ENCODE measurements at places on chromosomes 1 and 21. TPM values are rescaled to one million over a fixed set of nuclear protein-coding genes. Genes with fewer than 3 reads are reported as not detected.

Gene LCE1E
- total RNA-seq: not detected

- H3K36me3 ChIP-seq: no peaks in the 10 kb centered on the region
- H3K4me3 ChIP-seq: no peak overlapping the region
- no peaks in the 10 kb centered on the region for H3K4me1 ChIP-seq
- no peak overlapping the region for H3K27ac ChIP-seq
These were observed 3.6 kb downstream of the NIBAN1 start for GRCh38 chr1:184970691-184971161.

DNA sequence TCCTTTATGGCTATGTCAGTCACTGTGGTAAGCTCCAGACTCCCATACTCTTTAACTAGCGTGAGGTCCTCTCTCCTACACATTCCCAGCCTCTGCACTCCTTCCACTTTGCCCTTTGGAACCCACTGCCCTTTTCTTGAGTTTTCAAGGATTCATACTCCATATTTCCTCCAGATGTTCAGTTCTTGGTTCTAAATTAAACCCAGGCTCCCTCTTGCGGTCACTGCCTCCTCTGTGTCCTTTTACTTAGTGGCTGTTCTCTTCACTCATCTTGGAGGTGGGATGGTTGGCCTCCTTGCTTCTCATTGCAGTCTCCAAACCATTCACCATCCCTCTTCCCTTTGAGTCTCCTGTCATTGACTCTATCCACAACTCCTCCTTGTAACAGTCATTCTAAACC, 208.1 kb downstream of the TGFB2 start:
- no peaks in the 10 kb centered on the region for H3K27me3 ChIP-seq
- no peak for DNase-seq
- H3K4me3 ChIP-seq: no peak overlapping the region
- no peaks in the 10 kb centered on the region for H3K4me1 ChIP-seq
- H3K36me3 ChIP-seq: no peaks in the 10 kb centered on the region

Gene FABP3
- 34.8 TPM for total RNA-seq

Data from adrenal gland (tissue), 19 donors.